NCI-H1105 (cell line): ENCODE measurements at places on chromosomes 2 and 18.
A peak's percentile ranks its signal among the peaks of the same experiment; 100 is the strongest.

- no peak for DNase-seq
These were observed 119.1 kb downstream of the NDUFA10 start for GRCh38 chr2:239905884-239906654.

DNA sequence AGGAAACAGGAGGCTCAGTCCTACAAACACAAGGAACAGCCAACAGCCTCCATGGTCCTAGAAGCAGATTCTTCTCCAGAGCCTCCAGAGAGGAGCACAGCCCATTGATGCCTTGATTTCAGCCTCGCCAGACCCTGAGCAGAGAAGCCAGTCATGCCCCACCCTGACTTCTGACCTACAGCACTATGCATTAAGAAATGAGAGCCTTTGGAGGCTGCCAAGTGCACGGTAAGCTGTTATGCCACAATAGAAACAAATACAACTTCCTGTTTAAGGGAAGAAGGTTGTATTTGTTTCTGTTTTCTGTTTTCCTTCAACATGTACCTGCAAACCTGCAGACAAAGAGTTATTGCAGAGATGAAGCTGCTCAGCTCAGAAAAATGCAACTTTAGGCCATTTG, 181.3 kb upstream of the AGAP1 start:
- DNase-seq: no peak

GRCh38 chr2:45124456-45124855, 115.2 kb upstream of the SIX2 start:
- no peak for DNase-seq

GRCh38 chr2:142853912-142854311, 23.6 kb upstream of the KYNU start:
- no peak for DNase-seq

DNA sequence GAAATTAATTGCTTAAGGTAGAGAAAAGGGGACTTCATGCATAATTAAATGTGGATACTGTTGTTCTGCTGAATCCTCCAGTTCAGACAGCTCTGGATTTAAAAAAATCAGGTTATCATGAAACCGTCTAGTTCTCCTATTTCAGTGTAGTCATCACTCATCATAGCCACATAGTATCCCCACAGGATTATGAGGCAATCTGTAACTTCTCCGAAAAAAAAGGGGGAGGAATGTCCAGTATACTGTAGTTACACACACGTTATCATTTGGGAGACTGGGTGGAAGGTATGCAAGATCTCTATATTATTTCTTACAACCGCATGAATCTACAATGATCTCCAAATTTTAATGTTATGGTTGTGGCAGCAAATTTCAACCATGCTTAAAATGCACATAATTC, 114.0 kb downstream of the HIBCH start:
- DNase-seq: no peak

DNA sequence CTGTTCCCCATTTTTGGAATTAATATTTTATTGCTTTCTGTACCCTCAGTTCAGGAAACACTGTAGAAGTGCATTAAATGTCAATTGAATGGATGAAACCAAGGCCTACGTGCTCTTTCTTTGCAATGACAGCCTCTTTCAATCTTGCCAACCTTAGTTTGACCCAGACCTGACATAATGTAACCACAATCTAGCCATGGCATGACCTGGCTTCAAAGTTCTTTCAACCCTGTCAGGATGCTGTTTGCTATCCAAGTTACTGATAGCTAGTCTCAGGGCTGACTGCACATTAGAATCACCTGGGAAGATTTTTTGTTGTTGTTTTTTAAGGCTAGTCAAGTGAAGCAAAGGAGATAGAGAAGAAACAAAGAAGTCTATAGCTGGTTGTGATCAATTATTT, 190.9 kb upstream of the PKDCC start:
- no peak for DNase-seq

DNA sequence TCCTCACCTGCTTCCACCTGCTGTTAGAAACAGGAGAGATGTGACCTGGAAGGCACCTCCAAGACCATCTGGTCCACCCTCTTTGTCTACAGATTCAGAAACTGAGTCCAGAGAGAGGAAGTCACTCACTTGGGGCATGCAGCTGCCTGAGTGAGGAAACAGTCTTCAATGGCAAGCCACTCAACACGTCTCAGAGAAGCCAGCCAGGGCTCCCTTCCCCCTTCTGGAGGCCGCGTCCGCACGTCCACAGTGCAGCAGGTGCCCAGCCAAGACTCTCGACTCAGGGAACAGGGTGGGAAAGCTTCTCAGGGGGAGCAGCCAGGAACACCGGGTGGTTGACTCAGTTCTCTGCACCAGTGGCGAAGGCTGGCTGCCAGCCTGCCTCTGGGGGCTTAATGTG, 201.7 kb downstream of the BCL11A start:
- no peak for DNase-seq

- DNase-seq: no peak
These were observed 17.1 kb downstream of the SPIRE1 start for GRCh38 chr18:12640881-12641200.

DNA sequence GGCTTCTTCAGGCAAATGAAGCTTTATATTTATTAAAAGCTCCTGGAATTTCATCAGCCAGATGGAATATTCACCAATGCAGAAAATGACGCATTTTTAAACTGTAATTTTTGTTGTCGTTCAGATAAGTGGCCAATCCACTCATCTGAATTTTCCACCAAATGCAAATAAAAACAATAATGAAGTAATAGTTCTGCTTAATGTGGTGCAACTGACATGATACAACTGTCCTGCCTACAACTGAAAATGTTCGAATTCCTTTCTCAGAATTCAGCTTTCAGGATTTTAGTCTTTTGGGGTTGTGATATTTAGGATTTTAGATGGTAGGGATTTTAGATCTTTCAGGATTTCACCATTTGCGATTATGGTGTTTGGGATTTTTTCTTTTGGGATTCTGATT, 27.1 kb upstream of the PUM2 start:
- DNase-seq: no peak

GRCh38 chr2:26807788-26808460, 22.1 kb downstream of the CENPA start:
- DNase-seq: no peak

DNA sequence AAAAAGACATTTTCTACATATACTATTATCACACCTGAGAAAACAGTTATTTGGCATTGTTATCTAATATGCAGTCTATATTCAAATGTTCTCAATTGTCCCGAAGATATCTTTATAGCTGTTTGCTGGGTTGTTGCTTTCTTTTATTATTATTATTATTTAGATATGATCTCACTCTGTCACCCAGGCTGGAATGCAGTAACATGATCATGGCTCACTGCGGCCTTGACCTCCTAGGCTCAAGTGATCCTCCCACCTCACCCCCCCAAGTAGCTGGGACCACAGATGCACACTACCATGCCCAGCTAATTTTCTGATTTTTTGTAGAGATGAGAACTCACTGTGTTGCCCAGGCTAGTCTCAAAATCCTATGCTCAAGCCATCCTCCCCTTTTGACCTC, 19.9 kb downstream of the GPATCH11 start:
- DNase-seq: no peak

DNA sequence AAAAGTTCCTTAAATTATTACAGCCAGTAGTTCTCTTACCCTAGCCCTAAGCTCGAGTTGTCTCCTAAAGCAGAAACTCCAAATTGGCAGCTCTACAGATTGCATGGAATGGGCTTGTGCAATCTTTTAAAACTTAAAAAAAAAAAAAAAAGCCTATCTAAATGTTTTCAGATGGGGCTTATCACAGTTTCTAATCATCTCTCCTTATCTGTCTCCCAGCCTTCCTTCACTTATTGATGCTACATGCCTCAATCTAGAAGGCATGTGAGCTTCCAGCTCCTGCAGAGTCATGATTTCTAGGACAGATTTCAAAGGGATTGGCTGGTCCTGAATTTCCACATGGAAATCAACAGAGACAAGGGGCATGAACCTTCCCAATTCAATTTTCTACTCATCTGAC, 33.1 kb upstream of the PELI1 start:
- DNase-seq: no peak

DNA sequence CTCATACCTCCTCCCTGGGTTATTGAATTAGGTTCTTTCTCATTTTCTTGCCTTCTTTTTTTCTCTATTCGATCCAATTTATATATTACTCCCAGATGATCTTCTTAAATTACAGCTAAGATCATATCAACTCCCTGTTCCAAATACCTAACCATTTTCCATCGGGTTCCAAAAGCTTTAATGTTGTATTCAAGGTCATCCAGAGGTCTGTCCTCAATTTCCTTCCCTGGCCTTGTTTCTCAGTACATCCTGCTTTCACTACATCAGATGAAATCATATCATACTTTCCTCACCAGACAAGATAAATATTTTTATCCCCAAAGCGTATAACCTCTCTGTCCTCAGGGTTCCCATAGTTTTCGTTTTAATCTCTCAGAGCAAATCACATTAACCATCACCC, 36.3 kb upstream of the GREB1L start:
- no peak for DNase-seq

DNA sequence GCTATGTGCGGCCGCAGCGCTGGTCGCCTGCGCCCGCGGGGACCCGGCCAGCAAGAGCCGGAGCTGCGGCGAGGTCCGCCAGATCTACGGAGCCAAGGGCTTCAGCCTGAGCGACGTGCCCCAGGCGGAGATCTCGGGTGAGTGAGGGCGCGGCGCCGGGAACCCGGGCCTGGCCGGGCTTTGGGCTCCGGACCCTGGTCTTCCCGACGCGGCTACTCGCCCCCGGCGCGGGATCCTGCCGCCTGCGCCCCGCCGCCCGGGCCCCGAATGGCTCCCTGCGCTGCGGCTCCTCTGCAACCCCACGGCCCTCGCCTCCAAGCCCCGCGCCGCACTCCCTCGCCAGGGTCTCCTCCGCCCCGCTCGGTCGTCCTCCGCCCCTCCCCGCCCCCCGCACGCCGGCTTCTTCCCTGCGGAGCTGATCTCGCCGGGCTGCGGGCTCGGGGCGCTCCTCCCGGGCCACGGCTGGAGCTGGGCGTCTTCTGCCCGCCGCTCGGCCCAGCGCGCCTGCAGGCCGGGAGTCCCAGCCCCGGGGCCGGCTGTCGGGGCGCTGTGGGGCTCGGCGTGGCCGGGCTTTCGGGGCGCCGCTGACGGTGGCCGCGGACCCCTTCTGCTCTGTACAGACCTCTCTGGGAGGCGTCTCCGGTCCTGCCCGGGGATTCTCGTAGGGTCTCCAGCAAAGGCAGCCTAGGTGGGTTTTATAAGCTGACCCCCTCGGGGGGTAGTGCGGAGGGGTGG, 652 bp downstream of the GPC1 start:
- DNase-seq: no peak

DNA sequence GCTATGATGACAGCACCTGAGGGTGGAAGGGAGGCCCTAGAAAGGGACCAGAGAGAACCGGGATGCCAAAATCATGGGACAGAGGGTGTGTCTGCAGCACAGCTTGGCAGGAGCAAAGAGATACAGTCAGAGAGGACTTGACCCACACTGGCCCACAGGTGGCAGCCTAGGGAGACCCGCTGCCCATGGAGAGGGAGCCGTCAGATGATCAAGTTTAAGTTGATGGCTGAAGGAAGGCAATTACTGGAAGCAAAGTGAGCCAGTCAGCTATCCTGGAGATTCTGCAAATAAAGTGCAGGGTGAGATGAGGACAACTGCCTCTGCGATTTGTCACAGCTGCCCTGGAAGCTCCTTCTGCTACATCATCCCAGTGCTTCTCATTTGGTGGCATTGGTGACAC, 74.0 kb downstream of the CMPK2 start:
- no peak for DNase-seq

DNA sequence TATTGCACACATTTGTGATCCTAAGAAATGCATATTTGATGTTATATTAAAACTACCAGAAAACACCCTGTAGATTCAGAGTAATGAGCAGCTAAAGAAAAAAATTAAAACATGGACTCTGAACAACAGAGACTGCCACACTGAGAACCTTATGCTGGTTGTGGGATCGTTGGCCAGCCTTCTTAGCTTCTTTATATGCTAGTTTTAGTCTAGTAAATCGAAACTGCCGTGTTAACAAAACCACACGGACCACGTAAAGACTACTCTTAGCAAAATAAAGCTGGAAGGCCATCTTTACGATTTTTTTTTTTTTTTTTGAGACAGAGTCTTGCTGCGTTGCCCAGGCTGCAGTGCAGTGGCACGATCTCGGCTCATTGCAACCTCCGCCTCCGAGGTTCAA, 22.8 kb downstream of the PER2 start:
- DNase-seq: no peak

DNA sequence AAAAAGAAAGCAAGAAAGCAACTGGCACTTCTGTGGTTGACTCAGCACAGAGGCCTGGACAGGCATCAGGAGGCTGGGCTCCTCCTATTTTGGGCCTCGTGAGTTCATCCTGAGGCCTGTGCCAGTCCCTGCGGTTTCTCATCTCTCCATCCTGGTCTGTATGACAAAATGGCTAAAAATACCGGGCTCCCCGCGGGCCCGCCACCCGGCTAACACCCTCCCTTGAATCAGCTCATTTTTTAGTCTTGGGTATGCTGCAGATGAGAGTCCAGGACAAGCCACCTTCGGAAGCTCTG, 62.3 kb upstream of the YWHAQ start:
- DNase-seq: no peak

- DNase-seq: no peak
These were observed 83.5 kb upstream of the STPG4 start for GRCh38 chr2:47238638-47239037.

DNA sequence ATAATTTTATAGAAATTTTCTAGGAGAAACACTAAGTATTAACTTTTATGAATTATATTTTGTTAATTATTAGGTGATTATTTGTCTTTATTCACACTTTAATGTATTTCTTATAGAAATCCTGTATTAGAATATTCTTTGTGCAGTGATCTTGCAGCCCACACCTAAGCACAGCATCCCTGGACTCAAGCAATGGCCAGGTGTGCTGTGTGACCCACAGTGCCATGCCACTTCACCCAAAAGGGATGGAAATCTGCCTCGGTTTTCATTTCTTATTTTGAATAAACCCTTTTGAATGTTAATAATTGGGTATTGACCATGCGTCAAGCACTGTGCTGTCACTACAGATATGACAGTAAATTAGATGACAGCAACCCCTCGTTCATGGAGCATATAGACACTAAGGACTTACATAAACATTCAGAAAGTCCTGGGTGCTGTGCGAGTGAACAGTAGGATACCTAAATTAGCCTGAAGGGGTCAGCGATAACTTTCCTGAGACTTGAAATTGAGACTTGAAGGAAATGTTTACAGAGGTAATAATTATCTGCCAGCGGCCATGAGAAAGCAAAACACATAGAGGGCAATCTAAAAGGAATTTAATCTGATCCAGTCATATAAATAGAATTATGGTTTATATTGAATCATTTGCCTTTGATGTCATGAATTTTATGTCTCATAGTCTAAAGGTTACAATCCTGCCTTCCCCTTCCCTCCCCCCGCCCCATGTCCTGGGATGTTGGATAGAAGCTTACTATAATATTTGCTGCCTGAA, 52.7 kb upstream of the CALCRL start:
- peak; percentile 4 for DNase-seq

GRCh38 chr2:222318712-222319585, 20.2 kb upstream of the PAX3 start:
- DNase-seq: peak; percentile 46

DNA sequence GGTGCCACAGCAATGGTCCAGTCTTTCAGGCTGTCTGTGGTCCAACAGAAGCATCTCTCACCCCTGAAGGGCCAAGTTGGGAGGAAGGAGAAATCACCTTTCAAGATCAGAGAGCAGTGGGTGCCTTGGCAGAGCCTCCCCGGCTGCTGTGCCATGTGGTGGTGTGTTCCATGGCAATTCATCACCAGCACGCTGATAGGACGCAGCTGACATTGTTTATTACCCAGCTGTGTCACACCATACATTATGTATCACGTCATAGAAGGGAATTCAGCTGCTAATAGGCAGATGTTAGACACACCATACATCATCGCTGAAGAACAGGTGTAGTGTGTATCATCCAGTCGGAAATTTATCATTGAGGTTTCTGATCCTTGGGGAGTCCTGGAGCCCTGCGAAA, 29.6 kb upstream of the RPL31 start:
- DNase-seq: no peak

GRCh38 chr2:36710858-36711515, 14.5 kb downstream of the VIT start:
- no peak for DNase-seq
